CD4-positive, CD25-positive, alpha-beta regulatory T cell (primary cell): ENCODE measurements at places on chromosomes 6 and 20.

- DNase-seq: no peak
These were observed 9.8 kb downstream of the SLC17A9 start for GRCh38 chr20:62962221-62962879.

GRCh38 chr6:113489952-113490746, 367.0 kb upstream of the MARCKS start:
- DNase-seq: no peak

DNA sequence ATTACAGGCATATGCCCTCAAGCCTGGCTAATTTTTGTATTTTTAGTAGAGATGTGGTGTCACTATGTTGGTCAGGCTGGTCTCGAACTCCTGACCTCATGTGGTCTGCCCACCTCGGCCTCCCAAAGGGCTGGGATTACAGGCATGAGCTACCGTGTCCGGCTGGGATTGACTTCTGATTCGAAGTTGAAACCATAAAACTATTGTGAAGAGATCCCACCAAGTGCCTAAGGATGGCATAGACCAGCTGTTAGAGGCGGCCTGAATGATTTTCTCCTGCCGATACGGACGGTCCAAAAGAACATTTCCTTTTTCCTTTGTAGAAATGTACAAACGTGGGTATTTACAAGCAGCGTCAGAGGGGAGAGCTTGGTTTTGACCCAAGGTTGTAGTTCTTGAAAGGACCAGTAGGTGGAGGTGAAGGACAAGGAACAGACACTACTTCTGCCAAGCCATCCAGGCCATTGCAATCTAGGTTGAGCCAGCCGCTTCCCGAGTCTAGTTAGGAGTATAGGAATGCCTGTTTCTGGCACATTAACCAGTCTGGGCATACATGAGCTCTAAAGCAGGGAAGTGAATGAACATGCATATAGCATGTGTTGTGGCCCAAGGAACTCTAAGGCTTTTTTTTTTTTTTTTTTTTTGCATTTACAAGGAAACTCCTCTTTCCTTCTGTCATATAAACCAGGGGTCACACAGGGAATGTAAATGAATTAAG, 29.0 kb downstream of the MOCS3 start:
- DNase-seq: peak; percentile 73

DNA sequence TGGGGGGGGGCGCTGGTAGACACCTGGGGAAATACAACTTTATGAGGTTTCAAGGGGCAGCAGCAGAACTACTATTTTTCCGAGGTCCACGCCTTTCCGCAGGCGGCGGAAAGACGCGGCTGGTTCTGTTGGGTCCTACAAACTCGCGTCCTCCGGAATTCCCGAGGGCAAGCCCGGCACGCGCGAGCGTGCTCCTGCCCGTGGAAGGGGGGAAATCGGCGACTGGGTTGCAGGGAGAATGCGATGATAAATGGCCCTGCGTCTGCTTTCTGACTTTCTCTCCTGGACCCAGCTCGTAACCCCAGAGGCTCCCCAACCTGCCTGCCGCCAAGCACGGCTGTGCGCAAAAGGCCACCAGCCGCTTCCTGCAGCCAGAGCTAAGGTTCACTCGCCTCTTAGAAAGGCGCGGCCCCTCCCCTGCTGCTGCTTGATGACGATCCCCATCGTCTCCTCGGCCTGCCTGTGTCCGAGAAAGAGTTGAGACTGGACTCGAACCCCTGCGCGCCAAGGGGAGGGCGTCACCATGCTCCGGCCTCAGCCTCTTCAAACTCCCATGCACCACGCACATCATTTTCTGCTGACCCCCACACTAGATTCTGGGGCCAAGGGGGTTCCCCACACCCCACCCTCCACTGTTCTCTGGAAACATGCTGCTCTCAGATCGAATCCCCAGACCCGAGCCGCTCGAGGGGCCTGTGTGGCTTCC, 6.7 kb downstream of the FOXA2 start:
- DNase-seq: no peak

GRCh38 chr6:33710296-33711121, 991 bp downstream of the UQCC2 start:
- DNase-seq: peak; percentile 34

DNA sequence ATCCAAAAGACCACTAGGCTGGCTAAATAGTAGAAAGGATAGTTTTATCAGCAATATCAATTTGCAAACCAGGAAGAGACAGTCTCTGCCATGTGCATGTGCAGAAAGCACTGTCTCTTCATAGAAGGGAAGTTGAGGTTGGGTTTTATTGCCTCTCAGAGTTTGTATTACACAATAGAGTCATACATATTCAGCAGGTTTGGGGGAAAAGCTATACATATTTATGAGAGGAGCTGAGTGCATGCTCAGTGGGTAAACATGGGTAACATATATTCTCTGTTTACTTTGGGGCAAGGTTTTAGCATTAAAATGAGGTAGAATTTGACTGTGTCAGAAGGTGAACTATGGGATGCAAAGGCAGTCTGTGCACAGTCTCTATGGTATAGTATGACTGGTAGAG, 14.9 kb downstream of the TMEM170B start:
- no peak for DNase-seq

DNA sequence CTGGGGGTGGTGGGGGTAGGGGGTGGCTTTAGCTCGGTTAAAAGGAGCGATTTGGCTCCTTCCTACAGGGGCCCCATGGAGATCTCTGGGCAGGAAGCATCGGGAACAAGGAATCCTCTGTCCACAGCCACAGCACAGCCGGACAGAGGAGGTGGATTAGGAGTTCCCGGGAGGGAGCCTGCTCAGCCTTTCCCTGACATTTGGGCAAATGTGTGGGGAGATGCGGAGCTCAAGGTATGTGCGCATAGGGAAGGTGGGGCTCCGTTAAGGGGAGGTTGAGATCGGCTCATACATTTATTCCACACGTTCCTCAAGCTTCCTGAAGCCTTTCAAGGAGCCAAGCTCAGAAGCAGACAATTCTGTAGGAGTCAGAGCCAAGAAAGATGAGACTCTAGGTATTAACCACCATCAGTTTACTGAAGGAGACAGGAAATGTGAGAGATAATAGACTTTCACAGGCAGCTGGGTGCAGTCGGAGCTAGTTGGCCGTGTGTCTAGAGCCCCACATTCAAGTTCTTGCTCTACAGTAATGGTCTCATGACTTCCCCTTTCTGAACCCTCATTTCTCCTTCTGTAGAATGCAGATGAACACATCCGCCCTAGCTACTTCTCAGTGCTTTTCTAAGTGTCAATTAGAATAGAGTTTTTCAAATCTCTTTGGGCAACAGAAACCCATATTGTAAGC, 40.8 kb upstream of the EPB41L1 start:
- DNase-seq: peak; percentile 8

- DNase-seq: no peak
These were observed 1129.5 kb upstream of the MAP3K7 start for GRCh38 chr6:91716361-91716760.

- no peak for DNase-seq
These were observed 102.4 kb upstream of the SUPT3H start for GRCh38 chr6:45479834-45480751.

GRCh38 chr20:45470937-45471336, 1.4 kb downstream of the WFDC2 start:
- no peak for DNase-seq

- peak; percentile 37 for DNase-seq
These were observed 10.5 kb downstream of the SNX3 start for GRCh38 chr6:108250240-108250866.

DNA sequence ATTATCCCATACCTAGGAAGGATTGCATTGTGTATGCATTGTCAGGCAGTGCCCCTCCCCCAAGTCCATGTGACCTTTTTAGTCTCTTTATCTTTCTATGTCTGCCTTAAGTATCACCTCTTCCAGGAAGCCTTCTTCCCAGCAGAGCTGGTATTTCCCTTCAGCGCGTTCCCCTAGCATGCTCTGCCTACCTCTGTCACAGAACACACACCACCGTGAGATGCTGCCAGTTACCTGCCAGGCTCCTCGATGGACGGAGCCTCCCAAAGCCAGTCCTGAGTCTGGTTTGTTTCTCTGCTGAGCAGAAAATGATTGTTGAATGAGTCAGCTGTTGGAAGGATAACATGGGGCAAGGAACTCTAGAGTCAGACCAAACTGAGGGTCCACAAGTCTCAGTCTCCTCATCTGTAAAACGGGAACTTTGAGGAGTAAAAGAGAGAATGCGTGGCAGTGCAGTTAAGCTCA, 11.3 kb upstream of the ZNF335 start:
- DNase-seq: no peak

DNA sequence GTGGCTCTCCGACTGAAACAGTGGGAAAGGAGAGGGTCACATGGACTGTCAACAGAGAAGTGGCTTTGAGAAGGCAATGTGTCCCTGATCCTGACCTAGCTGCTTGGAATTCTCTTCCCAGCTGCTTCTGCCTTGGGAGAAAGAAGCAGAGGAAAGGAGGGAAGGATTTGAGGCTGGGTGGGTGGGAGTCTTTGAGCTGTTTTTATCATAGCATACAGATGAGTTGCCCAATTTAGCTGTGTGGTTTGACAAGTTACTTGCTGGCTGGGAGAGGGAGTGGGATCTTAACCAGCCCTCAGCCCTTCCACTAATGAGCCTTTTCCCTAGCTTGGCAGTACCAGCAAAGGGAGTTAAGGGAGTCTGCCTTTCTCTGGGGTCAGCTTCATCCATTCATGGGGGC, 51.1 kb upstream of the MYL9 start:
- DNase-seq: no peak

DNA sequence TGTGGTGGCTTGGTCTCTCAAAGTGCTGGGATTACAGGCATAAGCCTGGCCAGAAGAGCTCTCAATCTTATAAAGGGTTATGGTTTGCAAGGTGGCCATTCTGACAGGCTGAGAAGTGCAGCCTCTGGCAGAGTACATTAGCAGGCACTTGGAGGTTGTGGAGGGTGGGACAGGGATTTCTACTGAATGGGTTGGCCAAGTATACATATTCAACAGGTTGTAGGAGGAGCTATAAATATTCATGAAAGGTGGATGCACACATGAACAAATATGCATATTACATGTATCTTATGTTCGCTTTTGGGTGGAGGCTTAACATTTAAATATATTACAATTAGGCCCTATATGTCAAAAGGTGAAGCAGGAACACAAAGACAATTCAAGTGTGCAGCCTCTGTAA, 20.0 kb upstream of the KCNK5 start:
- no peak for DNase-seq

- no peak for DNase-seq
These were observed 785.2 kb upstream of the FLRT3 start for GRCh38 chr20:15122613-15123012.

GRCh38 chr6:209432-210103, 82.7 kb upstream of the DUSP22 start:
- DNase-seq: peak; percentile 21

- DNase-seq: no peak
These were observed 166.9 kb upstream of the RNF24 start for GRCh38 chr20:4181956-4182945.

- no peak for DNase-seq
These were observed 44.4 kb downstream of the EPM2A start for GRCh38 chr6:145690969-145691368.

- DNase-seq: no peak
These were observed 571.6 kb upstream of the GJE1 start for GRCh38 chr6:141561154-141561553.

DNA sequence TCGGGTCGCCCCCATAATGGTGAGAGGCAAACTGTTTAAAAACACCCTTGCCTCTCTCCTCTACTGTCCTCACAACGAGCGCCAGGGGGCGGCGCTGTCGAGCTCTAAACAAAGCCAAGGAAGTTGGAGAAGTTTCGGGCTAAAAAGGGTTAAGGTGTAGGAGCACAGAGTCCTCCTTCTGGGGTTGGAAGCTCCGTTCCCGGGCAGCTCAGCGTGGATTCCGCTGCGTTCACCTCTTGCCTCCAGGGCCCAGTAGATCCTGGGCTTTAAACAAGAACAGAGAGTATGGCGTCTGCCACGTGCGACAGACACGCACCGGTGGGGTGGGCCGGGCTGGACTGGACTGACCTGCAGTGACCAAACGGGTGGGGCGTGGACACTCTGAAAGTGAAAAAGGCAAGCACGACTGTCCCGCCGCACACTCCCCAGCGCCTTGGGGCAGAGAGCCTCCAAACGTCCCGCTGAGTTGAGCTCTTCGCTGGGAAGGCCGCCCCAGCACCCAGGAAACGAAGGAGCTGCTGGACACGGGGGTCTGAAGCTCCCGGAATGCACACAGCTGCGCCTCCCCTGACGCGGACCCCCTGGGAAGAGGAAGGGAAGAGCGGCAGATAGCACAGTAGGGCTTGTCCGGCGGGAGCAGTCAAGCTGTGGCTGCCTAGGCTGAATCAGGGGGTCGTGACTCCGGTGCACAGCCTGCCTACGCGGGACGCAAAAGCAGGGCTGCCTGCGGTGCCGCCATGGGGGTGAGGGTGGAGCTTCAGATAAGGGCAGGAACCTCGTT, 1.6 kb upstream of the THBD start:
- no peak for DNase-seq

- peak; percentile 45 for DNase-seq
These were observed 112.5 kb downstream of the IPCEF1 start for GRCh38 chr6:154243793-154244750.

DNA sequence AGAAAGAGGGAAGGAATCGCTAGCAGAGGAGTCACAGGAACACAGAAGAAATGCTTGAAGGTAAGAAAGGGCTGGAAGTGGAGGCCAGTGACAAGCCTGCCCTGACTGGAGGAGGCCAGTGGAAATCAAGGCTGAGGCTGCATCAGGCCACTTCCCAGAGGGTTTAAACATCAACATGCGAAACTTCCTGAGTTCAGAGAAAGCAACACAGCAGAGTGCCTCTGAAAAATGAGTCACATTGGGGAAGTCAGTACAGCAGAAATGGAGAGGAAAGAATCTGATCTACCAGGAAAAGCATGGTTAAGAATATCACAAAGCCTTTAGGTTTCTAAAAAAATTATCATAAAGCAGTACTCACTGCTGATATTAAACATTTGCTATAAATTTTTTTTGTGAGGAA, 23.3 kb downstream of the NAPB start:
- DNase-seq: peak; percentile 43

DNA sequence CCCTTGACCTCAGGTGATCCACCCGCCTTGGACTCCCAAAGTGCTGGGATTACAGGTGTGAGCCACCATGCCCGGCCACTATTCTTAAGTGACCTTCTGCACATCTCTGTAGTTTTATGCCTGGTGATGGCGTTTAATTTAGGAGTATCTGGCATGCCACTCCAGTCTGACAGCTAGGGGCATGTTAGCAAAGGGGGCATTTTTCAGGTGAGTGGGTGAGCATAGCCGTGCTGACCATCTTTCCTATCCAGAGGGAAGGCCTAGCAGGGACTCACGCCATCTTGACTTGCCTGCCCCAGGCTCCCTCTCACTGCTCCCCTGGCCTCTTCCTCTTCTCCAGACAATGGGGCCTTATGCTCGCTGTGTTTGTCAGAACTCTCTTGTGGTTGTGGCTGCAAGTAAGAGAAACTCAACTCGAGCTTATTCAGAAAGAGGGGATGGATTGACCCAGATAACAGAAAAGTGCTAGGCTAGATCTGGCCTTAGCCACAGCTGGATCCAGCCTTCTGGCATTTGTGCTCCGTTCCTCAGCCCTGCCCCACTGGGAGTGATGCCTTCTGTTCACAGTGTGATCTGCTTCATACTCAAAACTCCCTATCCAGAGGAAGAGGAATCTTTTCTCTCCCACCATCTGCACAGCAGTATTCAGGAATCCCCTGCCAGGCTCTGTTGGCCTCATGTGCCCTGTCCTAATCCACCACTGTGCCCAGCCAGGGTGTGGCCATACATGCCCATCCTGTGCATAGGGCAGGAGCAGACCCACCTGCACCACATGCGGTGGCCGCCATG, 174.5 kb upstream of the AKAP12 start:
- no peak for DNase-seq
